ENCODE measurements at places on chromosomes 2 and 18.

DNA sequence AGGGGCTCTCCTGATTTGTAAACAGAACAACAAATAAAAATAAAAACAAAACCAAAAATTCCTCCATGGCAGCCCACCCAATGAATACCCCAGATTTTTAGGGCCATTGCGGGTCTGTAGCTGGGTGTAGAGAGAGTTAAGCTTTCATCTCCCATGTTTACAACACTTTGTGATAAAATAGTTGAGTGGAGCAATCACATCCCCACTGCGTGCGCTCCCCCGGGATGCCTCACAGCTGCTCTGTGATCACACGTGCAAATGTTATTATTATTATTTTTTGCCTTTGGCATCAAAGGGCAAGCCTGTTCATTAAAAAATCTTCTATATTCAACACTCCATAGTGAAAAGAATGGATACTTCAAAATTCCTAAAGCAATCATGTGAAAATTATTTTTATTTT, 118.0 kb downstream of the MBP start:
- no peak for DNase-seq

- no peak for DNase-seq
These were observed 15.7 kb downstream of the GPR35 start for GRCh38 chr2:240640939-240641338.

DNA sequence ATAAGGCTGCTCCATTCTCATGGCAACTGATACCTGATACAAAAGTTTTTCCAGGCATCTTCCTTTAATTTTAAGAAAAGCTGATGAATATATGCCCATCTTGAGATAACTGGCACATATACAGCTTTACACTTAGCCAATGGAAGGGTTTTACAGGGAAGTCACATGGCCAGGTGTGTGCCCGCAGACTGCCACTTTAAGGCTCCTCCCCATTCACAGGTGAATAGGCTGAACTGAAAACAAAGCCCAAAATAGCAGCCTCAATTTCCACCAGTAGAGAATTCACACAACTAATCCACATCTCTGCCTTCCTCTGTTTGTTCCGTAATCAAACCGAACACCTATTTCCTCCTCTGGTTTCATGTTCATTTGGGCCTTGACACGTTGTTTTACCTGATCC, 9.8 kb upstream of the ME2 start:
- no peak for DNase-seq

DNA sequence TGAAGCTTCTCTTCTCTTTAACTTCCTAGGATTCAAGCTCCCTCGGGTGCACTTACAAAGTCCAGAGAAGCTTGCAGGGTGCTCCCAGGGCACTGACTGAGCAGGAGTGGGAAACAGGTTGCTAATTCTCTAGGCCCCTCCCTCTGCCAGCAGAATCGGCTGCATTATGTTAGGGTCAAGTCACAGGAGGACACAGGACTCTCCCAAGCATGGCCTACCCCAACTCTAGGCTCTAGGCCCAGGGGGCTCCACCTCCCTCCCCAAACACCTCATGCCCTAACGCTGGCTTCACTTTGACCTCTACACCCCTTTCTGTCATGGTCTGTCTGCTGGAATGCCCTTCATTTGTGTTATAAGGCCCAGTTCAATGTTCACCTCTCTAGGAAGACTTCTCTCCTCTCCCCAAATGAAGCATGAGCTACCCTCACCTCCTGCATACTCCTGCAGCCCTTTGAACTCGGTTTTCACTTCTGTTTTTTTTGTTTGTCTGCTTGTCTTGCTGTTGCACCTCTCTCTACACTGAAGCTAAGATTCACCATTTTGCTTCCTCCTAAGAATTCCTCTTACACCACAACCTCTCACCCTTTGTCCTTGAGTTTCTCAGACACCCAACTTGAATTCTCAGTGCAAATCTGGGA, 521.8 kb upstream of the ID2 start:
- DNase-seq, result no peak

DNA sequence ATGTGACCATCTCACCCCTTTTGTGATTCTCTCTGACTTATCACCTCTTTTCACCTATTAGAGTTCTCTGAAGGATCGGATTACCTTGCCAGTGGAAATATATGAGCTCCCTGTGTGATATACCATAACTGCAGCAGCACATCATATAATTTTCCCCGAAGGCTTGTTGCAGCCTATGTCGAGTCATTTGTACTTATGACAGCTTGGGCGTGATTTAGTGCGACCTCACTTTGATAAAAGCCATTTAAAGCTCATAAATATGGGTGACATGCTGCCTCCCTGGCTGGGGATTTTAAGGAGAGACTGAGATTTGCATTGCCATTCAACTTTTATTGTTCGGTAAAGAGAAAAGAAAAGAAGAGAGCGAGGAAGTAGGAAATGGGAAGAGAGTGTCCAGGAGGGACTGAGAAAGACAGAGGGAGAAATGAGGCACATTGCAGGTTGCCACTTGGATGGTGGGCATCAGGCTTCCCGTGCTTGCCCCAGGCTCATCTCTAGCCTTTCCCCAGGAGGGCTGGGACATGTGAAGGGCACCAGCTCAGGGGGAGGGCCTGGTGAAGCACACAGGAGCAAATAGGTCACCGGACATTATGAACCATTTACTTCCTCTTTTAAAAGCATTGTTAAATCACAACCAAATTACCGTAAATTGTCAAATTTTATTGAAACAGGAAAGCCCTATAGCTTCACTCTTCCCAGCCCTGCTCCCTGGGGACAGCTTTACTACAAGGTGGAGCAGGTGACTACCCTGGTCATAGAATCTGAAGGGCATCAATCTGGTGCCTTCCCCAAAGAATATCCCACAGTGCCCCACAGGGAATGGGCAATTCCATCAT, 161.3 kb downstream of the SETBP1 start:
- no peak for DNase-seq

GRCh38 chr2:216590780-216591179, 42.4 kb upstream of the IGFBP2 start:
- DNase-seq, result no peak

GRCh38 chr18:43744960-43745745, 467.9 kb upstream of the SYT4 start:
- DNase-seq, result no peak

DNA sequence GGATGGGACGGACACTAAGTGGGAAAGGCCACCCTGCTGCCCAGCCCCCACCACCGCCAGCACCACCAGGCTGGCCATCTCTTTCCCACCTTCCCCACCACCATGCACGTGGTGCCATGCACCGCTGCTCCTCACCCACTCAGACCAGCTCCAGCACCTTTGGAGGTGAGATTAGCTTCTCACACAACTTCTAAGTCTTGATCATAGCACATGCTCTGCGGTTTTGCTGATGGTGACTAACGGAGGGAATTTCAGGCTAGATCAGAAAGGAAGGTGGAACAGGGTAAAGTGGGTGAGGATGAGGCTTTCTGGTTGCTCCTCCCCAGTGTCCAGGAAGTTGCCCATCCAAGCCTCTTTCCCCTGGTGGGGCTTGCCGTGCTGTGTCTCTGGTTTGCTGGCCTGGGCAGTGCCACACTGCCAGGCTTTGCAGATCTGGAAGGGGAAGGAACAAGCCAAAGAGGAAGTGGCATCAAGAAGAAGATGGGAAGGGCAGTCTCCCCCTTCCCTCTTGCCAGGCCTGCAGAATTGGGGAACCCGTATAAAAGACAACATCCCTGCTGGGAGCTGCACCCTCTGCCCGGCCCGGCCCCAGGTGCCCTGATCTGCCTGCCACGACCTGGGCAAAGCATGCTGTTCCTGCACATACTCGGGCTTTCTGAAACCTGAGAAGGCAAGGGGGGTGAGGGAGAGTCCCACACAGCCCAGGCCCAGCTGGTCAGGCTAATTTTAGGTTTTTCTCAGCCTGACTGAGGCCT, 44.3 kb upstream of the CAB39 start:
- no peak for DNase-seq
